ENCODE measurements at places on chromosomes 11 and 22. TPM values are rescaled to one million over a fixed set of nuclear protein-coding genes. Genes with fewer than 3 reads are reported as not detected.
A peak's percentile ranks its signal among the peaks of the same experiment; 100 is the strongest.

The GPR83 gene
- total RNA-seq, result 0.48 TPM

The C11orf86 gene
- total RNA-seq, result not detected

The JAM3 gene
- total RNA-seq, result 156 TPM

The PRR5L gene
- 46.9 TPM for total RNA-seq

- DNase-seq, result no peak
Observed at GRCh38 chr11:35394941-35395340, 24.4 kb downstream of the SLC1A2 start.

DNA sequence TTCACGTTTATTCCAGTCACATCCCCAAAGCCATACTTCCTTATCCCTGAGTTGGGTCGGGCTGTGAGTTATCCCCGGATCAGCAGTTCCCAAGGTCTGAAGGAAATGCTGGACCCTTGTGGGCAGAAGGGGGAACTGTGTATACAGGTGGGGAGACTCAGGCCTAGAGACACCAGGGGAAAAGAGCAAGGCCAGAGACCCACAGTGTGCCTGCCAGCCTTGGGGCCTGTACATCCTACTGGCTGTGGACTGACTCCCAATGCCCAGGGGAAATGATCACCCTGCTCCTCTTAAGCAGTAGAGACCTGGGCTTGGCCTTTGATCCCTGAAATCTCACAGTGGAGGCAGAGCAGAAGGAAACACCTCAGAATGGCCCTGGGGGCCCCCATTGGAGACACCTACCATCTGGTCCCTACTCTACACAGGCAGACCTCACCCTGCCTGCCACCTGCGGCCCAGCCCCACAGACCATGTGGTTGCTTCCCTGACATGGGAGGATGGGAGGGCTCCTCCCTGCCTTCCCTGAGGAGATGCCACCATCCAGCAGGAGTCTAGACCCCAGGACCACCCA, 1.3 kb downstream of the SELENOM start:
- DNase-seq, result peak; percentile 47

GRCh38 chr11:57502376-57502775, 13.1 kb downstream of the SLC43A1 start:
- no peak for DNase-seq

- DNase-seq, result peak; percentile 38
Observed at GRCh38 chr11:128906185-128907050, 15.3 kb downstream of the KCNJ5 start.

- peak; percentile 29 for DNase-seq
Observed at GRCh38 chr11:76077575-76078150, 128.6 kb downstream of the WNT11 start.

- DNase-seq, result no peak
Observed at GRCh38 chr11:85756401-85757200, 54.3 kb downstream of the SYTL2 start.

- no peak for DNase-seq
Observed at GRCh38 chr22:27097933-27098332, 440.5 kb downstream of the MIAT start.

DNA sequence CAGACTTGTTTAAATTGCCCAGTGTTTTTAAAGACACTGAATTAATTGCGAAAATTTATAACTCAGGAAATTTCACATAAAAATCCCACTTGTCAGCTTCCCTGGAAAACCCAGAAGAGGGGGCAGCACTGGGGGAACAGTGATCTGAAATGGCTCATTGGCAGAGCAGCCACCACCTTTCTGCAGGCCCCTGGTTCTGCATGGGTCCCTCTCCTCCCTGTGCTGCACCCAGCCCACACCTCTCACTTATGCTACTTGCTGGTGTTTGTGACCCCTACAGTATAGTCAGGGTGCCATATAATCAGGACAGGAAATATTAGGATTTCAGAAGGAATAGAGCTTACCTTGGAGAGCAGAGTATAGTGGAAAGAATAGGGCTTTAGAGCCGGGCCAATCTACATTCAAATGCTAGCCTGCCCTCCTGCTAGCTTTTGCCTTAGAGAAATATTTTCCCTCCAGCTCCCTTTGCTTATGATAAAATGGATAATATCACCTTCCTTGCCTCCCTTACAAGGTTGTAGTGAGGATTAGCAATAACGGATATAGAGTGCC, 28.5 kb upstream of the C11orf96 start:
- no peak for DNase-seq

- DNase-seq, result no peak
Observed at GRCh38 chr11:124732230-124732629, 7.5 kb upstream of the NRGN start.

Measured in umbilical cord (tissue), 2 donors.